ENCODE measurements at places on chromosomes 3 and 15. TPM values are rescaled to one million over a fixed set of nuclear protein-coding genes. Genes with fewer than 3 reads are reported as not detected.

Gene KIF15
- total RNA-seq, result 16.1 TPM

Gene MELTF
- total RNA-seq, result 8.4 TPM

Gene RBMS3
- 136 TPM for total RNA-seq

Gene GHRL
- not detected for total RNA-seq

Gene CFAP20DC
- 4.3 TPM for total RNA-seq

Gene SOX2
- 3.8 TPM for total RNA-seq

Gene PLS1
- 29.8 TPM for total RNA-seq

Gene CHCHD6
- total RNA-seq, result 5.4 TPM

Gene SUSD5
- 3.0 TPM for total RNA-seq

Gene SLC7A14
- 1.8 TPM for total RNA-seq

Gene FRG2C
- not detected for total RNA-seq

Gene CNTN3
- 27.1 TPM for total RNA-seq

Gene LEKR1
- total RNA-seq, result 2.7 TPM

Gene FGF12
- total RNA-seq, result 4.5 TPM

Gene CHRM5
- 0.48 TPM for total RNA-seq

Gene TRPM1
- total RNA-seq, result not detected

Gene GOLGA8A
- total RNA-seq, result 43.9 TPM

Gene CHL1
- total RNA-seq, result 47.3 TPM

Gene ARL14
- total RNA-seq, result 5.2 TPM

Gene GPR176
- 8.6 TPM for total RNA-seq

Gene AP2M1
- 195 TPM for total RNA-seq

Gene SLC22A14
- total RNA-seq, result 0.16 TPM

Gene IFT57
- 80.1 TPM for total RNA-seq

Gene ANKRD34C
- total RNA-seq, result not detected

Gene CHST2
- 18.5 TPM for total RNA-seq

Gene SCAANT1
- not detected for total RNA-seq

Gene MESP2
- total RNA-seq, result not detected

Gene CCNB2
- total RNA-seq, result 18.2 TPM

Gene CDCP1
- total RNA-seq, result 2.9 TPM

Gene LRRC31
- total RNA-seq, result not detected

Gene SAMD7
- total RNA-seq, result not detected

Gene NRROS
- total RNA-seq, result 4.1 TPM

Gene NPAP1
- total RNA-seq, result 0.58 TPM

Gene NR1I2
- 0.11 TPM for total RNA-seq

Gene STARD5
- total RNA-seq, result 25.5 TPM

Gene GATM
- total RNA-seq, result 83.8 TPM

Gene CLDN18
- total RNA-seq, result not detected

Gene MCF2L2
- total RNA-seq, result 3.6 TPM

Gene SLC28A1
- total RNA-seq, result 0.11 TPM

Gene GPR62
- not detected for total RNA-seq

Gene C3orf22
- not detected for total RNA-seq

All from urinary bladder (tissue), 4 donors.